ENCODE measurements at places on chromosomes 6 and 20. TPM values are rescaled to one million over a fixed set of nuclear protein-coding genes. Genes with fewer than 3 reads are reported as not detected.

GRCh38 chr6:88919032-88919431 lies 44.4 kb downstream of the RNGTT start:
- no peak for DNase-seq

GRCh38 chr6:29011276-29011734 lies 6.2 kb upstream of the ZNF311 start:
- peak; percentile 16 for DNase-seq

GRCh38 chr20:45138561-45139300 lies 14.5 kb upstream of the WFDC12 start:
- no peak for DNase-seq

GRCh38 chr6:134802426-134803058 lies 147.4 kb downstream of the ALDH8A1 start:
- peak; percentile 78 for DNase-seq

DNA sequence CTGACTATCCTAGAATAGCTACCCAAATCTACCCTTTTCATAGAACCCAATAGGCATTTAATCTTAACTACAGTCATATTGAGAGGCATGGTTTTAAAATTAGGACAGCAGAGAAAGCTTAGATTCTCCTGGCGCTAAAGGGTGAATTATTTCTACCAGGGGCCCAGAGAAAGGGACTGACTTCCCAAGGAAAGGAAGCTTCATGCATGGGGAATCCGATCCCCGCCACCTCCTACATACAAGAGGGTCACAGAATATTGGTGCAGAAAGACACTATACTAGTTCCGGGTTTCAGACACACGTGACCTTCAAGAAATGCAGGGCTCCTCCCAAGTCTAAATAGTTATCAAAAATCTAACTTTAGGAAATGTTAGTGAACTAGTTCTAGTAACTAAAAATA lies 130.9 kb downstream of the PRKN start:
- no peak for DNase-seq

GRCh38 chr6:29624520-29624961 lies 8.4 kb downstream of the GABBR1 start:
- no peak for DNase-seq

GRCh38 chr20:24782801-24783630 lies 166.1 kb upstream of the CST7 start:
- DNase-seq = no peak

DNA sequence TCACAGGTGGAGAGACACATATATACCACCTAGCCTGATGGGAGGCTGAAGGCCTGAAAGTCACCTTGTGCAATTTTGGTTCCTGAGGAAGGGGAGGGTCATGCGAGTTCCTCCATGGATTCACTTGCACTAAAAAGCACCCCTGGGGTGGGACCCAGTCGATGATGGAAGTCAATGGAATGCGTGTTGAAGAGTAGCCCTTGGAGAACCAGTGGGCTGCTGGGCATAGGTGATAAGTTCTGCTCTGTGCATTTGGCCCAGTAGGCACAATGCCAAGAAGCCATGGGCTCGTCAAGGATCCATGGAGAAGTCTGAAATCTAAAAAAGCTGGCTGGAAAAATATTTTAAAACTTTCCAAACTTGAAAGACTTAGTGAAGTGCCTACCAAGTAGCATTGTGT lies 18.9 kb upstream of the SCRT2 start:
- no peak for DNase-seq

- no peak for DNase-seq
Measured at GRCh38 chr6:42449917-42450476, 1.7 kb downstream of the TRERF1 start.

DNA sequence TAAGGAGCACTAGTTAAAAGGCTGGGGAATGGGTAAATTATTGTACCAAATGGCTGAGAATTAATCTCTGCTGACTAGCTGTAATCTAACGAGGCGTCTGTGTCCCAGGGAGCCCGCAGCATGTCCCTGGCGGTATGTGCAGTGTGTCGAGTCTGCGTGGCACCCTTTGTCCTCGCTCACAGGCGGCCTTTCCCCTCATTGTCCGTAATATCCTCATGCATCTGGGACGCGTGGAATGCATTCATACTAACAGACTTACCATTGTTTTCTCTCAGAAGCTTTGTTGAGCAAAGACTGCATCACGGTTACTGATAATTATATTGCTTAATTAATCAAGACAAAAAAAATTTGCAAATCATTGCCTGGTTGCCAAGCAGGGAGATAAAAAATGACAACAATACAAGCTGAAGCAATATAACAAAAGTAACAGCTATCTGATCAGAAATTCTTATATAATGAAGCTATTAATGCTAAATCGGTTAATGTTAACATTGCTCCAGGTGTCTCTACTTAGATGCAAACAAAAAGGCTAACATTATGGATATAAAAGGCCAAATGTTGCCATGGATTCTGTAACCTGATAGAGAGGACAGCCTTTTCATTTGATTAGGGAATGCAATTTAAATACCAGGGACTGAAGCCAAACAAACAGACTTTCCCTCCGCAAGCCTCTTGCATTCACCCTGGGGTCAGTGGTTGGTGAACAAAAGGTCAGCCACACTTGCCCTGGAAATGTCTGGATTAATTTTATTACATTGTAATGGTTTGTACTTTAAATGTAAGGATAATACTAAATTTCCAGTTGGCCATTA lies 124.8 kb downstream of the INSM1 start:
- no peak for DNase-seq

DNA sequence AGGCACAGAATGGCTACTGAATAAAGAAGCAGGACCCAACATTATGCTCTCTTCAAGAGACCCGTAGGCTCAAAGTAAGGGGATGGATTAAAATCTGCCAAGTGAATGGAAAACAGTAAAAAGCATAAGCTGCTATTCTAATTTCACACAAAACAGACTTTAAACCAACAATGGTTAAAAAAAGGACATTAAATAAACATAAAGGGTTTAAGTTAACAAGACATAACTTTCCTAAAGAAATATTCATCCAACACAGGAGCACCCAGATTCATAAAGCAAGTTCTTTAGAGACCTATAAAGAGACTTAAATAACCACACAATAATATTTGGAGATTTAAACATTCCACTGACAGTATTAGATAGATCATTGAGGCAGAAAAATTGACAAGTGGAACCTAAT lies 624.5 kb downstream of the RFPL4B start:
- DNase-seq = no peak

MACROD2 gene
- 0.79 TPM for total RNA-seq

DNA sequence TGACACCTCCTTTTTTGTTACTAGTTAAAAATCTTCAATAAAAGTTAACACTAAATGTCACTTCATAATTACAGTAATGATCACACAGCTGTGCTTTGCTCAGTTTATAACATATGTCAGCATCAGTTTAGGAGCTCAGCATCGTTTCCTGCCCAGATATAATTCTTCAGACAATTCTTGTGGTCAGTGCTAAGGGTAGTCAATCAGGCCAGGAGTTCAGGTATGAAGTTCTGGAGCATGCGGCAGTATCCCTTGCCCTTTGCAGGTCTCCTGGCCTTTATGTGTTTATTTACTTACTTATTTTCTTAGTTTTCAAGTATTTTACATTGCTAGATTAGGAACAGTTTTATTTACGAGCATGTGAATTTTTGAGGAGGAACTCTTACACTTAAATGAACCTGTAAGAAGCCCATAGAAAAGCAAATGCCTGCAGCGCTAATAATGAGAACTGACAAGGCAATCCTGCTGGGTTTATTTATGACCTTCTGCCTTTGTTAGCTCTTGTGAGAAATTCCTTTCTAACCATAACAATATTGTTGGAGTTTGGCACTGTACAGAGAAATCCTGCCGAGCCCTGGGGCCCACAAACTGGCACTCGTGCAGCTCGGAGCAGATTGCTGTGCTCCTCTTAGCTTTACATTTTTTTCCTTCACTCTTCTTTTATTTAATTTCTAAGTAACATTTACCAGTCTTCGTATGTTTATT lies 252.8 kb downstream of the TMEM242 start:
- no peak for DNase-seq

DNA sequence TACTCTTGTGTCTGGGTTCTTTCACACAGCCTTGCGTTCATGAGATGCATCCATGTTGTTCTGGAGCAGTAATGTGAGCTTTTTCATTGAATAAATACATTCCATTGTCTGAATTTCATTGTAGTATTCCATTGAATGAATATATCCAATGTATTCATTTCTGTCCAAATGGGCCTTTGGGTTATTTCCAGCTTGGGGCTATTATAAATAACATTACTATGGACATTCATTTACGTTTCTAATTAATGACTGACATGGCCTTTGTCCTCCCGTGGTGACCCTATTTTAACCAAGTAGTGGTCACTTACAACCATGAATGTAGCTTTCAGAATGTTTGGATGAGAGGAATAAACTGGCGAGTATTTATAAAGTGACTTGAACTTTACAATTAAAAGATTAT lies 30.1 kb upstream of the NAA20 start:
- no peak for DNase-seq

DNA sequence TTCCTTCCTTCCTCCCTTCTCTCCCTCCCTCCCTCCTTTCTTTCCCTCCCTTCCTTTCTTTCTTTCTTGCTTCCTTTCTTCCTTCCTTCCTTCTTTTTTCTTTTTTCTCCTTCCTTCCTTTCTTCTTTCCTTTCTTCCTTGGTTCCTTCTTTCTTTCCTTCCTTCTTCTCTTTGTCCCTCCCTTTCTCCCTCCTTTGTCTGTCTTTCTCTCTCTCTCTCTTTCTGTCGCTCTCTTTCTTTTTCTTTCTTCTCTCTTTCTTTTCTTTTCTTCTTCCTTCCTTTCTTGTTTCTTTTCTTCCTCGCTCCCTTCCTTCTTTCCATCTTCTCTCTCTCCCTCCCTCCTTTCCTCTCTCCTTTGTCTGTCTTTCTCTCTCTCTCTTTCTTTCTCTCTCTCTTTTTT lies 601.9 kb upstream of the JAG1 start:
- DNase-seq = no peak

- no peak for DNase-seq
Measured at GRCh38 chr20:57449398-57450354, 58.5 kb downstream of the RBM38 start.

DNA sequence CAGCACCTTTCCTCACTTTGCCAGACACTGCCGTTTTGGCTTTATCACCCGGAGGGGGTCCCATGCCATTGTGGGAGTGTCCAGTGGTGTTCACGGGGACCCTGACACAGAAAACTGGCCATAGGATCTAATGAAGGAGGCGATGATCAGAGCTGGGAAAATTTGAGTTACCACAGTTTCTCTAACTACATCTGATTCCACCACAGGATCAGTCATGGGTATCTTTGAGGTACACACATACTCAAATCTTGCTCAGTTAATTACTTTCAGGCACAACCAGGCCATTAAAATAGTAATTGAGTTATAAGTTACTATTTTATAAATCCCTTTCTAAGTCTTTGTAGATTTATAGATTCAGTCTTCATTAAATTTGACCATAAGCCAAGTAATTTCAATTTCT lies 215.1 kb downstream of the PRL start:
- no peak for DNase-seq

SLC22A16 gene
- total RNA-seq = 0.71 TPM

GRCh38 chr6:108242259-108242658 lies 18.6 kb downstream of the SNX3 start:
- DNase-seq = no peak

GRCh38 chr6:29603930-29604329 lies 19.0 kb downstream of the OR2H2 start:
- no peak for DNase-seq

SLC22A2 gene
- not detected for total RNA-seq

ANKRD66 gene
- not detected for total RNA-seq

FAM83C gene
- not detected for total RNA-seq

Measured in kidney epithelial cell (primary cell).